Dermis blood vessel endothelial cell (primary cell): ENCODE measurements at places on chromosomes 3 and 15.

GRCh38 chr15:46732060-46732459 lies 985.2 kb upstream of the SEMA6D start:
- DNase-seq = no peak

DNA sequence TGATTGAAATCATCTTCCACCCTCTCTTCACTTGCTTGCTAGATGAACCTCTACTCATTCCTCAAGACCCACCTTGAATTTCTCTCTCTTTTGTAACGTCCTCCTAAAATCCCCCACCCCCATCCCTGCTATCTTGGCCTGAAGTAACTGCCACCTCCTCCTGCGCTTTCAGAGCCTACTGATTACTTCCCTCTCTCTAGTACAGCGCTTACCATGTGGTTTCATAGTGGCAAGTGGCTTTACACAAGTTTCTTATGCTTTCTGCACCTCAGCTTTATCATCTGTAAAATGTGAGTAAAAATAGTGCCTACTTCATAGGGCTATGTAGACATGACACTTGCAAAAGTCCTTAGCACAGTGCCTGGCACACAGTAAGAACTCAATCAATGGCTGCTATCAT lies 28.7 kb upstream of the DAZL start:
- DNase-seq = no peak

GRCh38 chr3:8579096-8579495 lies 65.5 kb downstream of the SSUH2 start:
- DNase-seq = peak; percentile 48

GRCh38 chr15:68584756-68585573 lies 6.2 kb downstream of the CORO2B start:
- no peak for DNase-seq

DNA sequence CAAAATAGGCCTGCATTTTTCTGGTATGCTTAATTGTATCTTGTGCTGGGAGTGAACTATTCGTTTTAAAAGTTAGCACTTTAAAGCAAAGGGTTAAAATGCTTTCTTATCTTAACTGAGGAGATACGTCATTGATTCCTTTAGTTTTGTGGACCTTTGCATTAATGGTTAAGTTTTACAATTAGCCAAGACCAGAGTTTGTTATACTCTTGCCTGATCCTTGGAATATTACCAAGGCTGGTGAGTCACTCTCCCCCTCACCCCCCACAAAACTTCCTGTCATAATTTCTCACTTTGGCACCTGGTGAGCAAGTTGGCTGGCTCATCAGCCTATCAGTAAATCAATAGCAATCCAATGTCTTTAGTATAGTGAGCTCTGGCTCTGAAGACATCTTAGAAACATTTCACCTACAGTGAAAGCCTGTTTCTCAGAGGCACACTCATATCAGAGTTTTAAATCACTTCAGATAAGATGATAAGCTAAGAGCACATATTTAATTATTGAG lies 26.7 kb downstream of the SLC2A2 start:
- peak; percentile 92 for DNase-seq

GRCh38 chr3:4645468-4645867 lies 152.3 kb downstream of the ITPR1 start:
- DNase-seq = no peak
